NCI-H1092 (cell line): ENCODE measurements at places on chromosomes 6 and 20.

- no peak for DNase-seq
These were observed 63.0 kb upstream of the EYA2 start for GRCh38 chr20:46831633-46832011.

- no peak for DNase-seq
These were observed 23.8 kb downstream of the MANEA start for GRCh38 chr6:95601133-95601532.

- DNase-seq = peak; percentile 93
These were observed 84.3 kb upstream of the TMEM181 start for GRCh38 chr6:158475344-158476302.

GRCh38 chr6:138117376-138117914 is 10.2 kb upstream of the PERP start:
- DNase-seq = no peak

DNA sequence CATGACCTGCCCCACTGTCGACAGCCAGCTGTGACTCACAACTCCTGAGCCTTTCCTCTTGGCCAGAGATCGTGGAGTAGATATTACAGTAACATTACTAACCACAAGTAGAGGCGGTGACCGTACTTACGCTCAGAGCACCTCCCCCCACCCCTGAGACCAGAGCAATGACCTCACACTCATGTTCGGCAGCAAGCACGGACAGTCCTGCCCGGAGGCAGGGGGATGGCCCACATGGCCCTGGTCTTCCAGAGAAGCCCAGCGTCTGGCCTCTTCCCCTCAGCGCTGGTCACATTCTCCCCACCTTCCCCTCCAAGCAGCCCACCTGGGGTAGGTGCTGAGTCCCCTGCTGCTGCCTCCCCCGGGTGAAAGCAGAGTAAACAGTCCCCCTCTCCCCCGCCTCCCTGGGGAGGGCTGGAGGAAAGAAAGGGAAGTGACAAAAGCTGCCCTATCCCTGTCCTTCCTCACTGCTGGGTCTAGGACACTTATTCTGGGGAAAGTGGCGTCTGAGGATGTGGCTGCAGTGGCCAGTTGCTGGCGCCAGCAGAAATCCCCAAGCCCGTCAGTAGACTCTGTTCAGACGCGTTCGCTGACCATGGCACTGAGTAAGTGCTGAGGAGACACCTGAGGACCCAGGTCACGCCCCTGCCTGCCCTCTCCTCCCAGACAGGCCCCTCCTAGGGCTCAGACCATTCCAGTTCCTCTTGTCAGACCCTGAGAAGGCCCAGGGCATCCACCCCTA is 68.5 kb downstream of the MRPL14 start:
- DNase-seq = no peak

DNA sequence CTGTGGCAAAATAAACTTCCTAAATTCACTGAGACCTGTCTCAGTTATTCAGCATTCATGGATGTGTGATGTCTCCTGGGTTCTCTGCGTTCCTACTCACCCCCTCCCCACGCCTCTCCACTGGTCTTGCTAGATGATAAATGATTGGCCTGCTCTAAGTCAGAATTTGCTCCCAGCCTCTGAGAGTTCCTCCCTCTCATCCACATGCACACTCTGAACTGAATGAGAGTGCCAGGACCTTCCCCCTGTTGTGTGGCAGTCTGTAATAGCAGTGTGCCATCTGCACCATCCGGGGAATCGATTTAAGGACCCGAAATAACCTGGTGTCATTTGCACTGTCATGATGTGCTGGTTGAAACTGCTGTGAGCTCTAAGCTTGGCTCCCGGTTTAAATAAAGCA is 135.8 kb upstream of the AFDN start:
- DNase-seq = no peak

DNA sequence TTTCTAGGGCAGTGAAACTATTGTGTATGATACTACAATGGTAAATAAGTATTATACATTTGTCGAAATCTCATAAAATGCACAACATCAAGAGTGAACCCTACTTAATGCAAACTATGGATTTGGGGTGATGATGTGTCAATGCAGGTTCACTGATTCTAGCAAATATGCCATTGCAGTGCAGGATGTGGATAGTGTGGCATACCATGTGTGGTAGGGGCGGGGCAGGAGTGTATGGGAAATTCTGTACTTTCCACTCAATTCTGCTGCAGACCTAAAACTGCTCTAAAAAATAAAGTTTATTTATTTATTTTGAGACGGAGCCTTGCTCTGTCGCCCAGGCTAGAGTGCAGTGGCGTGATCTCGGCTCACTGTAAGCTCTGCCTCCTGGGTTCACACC is 44.3 kb downstream of the ABHD12 start:
- DNase-seq = no peak

- no peak for DNase-seq
These were observed 6.8 kb upstream of the FASTKD5 start for GRCh38 chr20:3166338-3166912.

GRCh38 chr6:147054158-147054557 is 150.1 kb upstream of the STXBP5 start:
- no peak for DNase-seq

DNA sequence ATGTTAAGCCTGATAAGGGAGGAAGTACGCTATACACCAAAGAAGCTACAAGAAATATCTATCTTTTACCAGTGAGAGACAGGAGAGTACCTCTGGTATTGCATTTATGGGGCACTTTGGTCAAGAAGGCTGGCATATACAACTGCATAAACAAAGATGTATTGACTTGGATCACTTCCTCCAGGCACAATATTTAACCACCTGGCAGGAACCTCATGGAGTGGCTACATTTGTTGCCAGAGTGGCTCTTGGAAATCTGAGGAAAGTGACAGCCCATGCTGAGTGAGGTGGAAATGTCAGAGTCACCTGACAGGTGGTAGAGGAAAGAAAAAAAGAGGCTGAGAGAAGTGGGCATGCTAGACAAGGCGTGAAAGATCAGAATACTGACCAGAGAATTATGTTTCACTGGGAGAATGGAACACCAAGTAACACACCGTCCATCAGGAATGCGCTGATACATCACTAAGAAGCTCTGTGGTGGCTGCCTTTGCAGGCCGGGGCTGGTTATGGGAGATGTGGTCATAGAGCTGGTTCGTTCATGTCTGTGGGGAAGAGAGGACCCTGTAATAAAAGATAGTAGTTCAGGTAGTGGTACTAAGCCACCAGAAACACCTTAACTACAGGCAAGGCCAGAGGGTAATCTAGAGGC is 61.4 kb upstream of the UFL1 start:
- DNase-seq = peak; percentile 34

DNA sequence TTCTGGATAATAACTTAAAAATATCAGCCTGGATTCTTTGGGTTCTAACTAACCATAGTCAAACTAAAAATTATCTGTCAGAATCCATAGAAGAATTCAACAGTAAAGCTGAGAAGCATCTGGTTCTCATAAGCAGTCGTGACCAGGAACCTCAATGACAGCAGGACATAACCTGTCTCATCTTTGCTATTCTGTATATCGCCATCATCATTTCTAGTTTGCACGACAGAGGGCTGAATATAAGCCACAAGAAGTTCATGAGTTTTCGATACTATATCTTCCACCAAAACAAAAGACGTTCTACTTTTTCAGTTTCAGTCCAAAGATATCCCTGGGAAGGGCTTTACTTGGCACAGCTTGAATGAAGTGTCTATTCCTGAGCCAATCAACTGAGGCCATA is 42.7 kb downstream of the RFPL4B start:
- DNase-seq = no peak
